ENCODE measurements at places on chromosomes 2 and 18. TPM values are rescaled to one million over a fixed set of nuclear protein-coding genes. Genes with fewer than 3 reads are reported as not detected.

DNA sequence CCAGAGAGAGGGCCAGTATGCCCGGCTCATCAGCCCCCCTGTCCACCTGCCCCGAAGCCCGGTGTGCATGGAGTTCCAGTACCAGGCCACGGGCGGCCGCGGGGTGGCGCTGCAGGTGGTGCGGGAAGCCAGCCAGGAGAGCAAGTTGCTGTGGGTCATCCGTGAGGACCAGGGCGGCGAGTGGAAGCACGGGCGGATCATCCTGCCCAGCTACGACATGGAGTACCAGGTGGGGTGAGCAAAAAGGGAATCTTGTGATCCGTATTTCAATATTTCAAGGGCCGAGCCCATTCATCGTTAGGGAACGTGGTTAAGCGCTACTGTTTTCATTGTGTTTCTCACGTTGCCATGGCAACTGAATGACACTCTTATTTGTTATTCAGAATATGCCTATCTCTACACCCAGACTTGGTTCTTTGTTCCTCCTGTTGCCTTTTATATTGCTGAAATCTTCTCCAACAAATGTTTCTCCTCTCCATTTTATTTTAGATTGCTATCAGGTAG lies 81.5 kb downstream of the NRP2 start:
- no peak for DNase-seq

DNA sequence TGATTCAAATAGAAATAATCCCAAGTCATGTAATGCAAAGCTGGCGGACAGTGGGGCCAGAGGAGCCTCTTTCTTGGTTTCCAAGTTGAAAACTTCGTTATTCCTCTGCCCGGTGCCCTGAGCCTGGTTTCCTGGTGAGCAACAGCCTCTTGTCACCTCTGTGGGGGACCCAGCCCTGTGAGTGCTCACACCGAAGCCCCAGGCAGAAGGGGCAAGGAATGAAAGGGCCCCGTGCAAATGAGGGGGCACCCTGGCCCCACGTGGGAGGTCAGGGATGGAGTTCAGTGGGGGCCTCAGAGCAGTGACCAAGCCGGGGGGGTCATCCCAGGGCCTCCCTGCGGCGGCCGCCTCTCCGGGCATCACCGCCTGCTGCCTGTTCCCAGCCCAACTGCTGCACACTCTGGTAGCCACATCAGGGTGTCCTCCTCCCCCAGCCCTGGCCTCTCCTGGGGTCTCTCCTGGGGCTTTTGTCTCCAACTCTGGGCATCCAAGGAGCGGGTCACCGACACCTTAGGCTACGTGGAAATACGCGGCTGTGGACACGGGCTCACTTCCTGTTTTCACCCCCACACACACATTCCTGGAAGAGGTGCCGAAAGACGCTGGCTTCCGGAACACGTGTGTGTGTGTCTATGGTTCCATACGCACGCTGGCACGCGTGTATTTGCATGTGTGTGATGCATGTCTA lies 64.5 kb downstream of the TWIST2 start:
- DNase-seq = no peak

Gene NGEF
- polyA plus RNA-seq = 0.56 TPM

- DNase-seq = no peak
Measured at GRCh38 chr2:54148391-54148790, 33.0 kb downstream of the ACYP2 start.

DNA sequence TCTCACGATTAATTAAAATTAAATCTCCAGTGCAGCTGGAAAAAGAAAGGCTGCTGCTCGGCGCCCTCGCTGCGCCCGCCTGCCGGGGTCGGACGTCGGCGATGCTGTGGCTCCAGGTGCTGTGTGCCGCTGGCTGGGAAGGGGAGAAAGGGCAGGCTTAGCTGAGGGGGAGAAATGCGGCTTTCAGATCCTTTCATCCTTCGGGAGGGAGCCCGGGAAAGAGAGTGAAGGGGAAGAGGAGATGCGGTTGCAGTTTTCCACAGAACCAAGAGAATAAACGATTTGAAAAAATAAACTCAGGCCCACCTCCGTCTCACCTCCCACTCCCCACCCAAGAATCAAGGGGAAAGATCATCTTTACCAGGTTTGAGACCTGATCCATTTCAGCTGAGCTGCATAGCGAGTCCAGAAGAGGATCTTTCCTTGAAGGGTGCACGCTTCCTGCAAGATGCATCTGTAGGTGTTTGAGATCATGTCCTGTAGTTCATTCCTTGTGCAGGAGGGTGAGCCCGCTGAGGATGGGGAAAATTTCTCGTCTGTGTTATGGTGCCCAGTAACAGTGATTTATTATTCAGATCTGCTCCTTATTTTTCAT lies 495 bp downstream of the TMEM169 start:
- DNase-seq = no peak

- no peak for DNase-seq
Measured at GRCh38 chr2:241848761-241849615, 9.7 kb downstream of the PDCD1 start.

Gene PROM2
- 1.4 TPM for polyA plus RNA-seq

DNA sequence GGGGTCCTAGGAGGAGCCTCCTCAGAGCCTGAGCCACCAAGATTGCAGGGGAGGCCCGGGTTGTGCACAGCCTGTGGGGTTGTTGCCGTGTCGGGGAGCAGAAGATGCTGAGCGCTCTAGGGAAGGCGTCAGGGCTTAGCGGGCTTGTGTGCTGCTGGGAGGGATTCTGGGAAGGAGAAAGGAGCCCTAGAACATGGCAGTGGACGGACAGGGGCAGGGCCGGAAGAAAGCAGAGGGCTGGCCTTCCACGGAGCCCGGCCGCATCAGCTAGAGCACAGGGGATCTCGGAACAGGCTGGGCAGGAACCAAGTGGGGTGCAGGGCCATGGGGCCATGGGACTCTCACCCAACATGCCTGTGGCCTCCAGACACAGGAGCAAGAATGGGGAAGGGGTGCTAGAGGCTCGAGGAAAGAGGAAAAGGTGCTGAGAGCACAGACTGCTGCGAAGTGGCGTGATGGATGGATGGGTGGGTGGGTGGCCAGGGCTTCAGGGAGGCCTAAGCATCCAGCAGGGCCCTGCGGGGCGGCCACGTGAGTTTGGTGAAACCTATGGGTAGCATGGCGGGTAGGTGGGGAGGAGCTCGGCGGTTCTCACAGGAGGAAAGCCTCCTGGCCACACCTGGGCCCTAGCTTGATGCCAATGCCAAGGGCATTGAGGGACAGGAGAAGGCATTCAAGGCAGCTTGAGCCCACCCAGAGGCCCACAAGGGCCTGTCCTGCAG lies 35.8 kb downstream of the MTERF4 start:
- DNase-seq = no peak

Gene FTCDNL1
- 2.0 TPM for polyA plus RNA-seq

Gene AQP12A
- polyA plus RNA-seq = 0.74 TPM

Gene C2orf72
- 0.31 TPM for polyA plus RNA-seq

DNA sequence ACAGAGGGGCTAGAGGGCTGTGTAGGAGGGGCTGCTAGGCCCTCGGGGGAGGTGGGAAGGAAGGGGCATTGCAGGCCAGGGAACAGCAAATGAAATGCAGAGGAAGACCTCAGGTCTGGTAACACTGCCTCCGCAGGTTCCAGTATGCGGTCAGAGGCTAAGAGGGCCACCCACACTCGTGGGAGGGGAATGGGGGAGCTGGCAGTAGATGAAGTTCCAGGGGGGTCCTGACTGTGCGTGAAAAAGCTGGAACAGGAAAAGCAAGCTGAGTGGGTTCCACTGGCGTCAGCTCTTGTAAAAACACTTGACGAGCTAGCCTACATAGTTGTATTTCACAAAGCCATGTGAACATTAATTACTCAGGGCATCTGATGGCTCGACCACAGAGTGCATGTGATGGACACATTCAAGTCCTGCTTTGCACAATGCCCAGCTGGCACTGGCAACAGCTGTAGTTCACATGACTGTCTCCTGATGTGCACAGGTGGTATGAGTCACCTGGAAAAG lies 29.0 kb upstream of the PTPN4 start:
- no peak for DNase-seq

GRCh38 chr18:36187193-36187825 lies at the start of gene MOCOS:
MOCOS (plus strand) TSS chr18:36187497; CDS start chr18:36187540, 43 bp downstream.
- peak; percentile 57 for DNase-seq

GRCh38 chr2:78383576-78383975 lies 641.9 kb upstream of the REG3G start:
- DNase-seq = no peak

Gene CCDC74B
- polyA plus RNA-seq = 0.62 TPM

Gene DIPK1C
- 9.4 TPM for polyA plus RNA-seq

- no peak for DNase-seq
Measured at GRCh38 chr18:78975292-78975691, 4.3 kb upstream of the SALL3 start.

- DNase-seq = no peak
Measured at GRCh38 chr2:20484810-20485611, 38.1 kb downstream of the RHOB start.

- DNase-seq = no peak
Measured at GRCh38 chr2:128362889-128363228, 44.2 kb upstream of the HS6ST1 start.

Gene B3GNT7
- polyA plus RNA-seq = 0.68 TPM

Gene GPAT2
- polyA plus RNA-seq = 4.2 TPM

- no peak for DNase-seq
Measured at GRCh38 chr2:190458352-190459107, 50.4 kb downstream of the MFSD6 start.

Gene DQX1
- 0.25 TPM for polyA plus RNA-seq

GRCh38 chr2:44462934-44463849 lies 101.4 kb downstream of the CAMKMT start:
- DNase-seq = no peak

Gene RAB6C
- polyA plus RNA-seq = 0.48 TPM

Gene TLX2
- polyA plus RNA-seq = not detected

Gene PARD3B
- polyA plus RNA-seq = 10.3 TPM

DNA sequence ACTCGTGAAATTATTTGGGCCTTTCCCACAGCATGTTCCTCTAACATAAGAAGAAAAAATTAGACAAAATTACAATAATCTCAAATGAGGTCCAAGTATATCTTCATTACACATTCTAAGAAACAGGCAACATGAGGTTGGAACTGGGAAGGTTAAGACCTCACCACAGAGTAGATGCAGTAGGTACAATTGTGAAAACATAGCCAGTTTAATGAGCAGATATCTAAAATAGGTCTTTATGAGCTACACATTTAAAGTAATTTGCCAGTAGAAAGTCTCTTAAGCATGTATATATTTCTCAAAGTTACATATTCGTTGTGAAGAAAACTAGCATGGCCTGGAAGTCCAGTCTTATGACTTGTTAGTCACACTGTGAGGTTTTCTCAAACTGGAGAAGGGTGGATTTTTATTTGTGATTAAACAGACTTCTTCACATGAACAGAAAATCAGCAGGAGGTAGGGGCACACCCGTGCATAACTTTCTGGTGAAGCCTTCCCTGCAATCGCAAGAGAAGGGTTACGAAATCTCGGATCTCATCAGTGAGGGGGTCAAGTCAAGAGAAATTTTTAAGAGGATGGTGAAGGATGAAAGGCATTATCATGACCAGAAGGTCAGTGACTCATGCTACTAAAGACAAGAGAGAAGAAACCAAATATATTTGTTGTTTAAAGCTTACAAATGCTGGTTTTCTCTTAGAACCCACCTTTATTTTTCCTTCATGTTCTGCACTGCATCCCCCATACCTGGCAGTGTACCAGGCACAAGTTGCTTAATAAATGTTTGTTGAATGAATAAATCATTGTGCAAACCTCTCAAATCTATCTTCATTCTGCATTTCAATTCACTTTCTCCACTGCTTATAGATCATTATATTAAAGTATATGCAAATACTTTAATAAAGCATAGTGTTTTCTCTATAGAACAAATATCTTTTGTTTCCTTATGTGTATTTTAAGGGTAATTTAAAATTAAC lies 5.1 kb upstream of the RAB27B start:
- DNase-seq = no peak

DNA sequence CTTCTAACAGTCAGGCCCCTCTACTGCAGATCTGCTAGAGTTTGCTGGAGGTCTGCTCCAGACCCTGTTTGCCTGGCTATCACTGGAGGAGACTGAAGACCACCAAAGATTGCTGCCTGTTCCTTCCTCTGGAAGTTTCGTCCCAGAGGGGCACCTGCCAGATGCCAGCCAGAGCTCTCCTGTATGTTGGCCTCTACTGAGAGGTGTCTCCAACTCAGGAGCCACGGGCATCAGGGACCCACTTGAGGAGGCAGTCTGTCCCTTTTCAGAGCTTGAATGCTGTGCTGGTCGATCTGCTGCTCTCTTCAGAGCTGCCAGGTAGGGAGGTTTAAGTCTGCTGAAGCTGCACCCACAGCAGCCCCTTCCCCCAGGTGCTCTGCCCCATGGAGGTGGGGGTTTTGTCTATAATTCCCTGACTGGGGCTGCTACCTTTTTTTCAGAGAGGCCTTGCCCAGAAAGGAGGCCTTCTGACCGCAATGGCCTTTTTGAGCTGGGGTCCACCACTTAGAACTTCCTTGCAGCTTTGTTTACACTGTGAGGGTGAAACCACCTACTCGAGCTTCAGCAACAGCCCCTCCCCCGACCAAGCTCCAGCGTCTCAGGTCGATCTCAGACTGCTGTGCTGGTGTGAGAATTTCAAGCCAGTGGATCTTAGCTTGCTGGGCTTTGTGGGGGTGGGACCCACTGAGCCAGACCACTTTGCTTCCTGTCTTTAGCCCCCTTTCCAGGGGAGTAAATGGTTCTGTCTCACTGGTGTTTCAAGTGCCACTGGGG lies 566.0 kb downstream of the NR4A2 start:
- no peak for DNase-seq

GRCh38 chr2:107027205-107027604 lies 141.2 kb upstream of the ST6GAL2 start:
- DNase-seq = no peak

Gene DAPL1
- polyA plus RNA-seq = not detected

GRCh38 chr2:174059178-174059883 lies 94.2 kb upstream of the SP3 start:
- DNase-seq = no peak

DNA sequence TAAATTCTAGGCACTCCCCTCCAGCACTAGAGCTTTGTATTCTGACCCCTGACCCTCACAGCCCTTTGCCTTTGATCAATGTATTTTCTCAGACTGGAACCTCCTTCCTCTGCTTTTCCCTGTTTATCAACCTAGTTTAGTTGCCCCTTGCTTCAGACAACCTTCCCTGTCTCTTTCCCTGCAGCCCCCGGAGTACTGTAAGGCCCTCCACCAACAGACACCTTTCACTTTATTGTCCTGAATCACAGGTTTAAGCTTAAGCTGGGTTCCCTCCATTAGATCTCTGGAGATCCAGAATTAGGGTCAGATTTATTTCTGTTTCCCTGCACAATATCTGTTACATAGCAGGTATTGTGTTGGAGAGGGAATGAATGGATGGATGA lies 140.2 kb downstream of the DDX1 start:
- no peak for DNase-seq

Gene ASB18
- 14.5 TPM for polyA plus RNA-seq

DNA sequence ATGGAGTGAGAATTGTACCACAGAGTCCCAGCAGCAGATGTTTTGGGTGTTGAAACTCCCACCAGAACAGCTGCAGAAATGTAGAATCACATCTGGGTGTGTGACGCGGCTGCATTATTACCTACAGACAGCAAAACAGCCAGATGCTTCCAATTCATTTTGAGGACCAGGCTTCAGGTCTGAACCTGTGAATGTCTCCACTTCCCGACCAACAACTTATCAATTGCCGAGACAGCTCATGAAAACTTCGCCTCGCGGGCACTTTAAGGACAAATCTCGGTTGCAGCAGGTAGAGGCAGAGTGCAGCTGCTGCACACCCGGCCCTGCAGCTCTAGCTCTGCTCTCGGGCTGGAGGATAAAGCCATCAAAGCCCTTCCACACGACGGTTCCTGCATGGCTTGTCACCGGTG lies 202.0 kb downstream of the HRH4 start:
- DNase-seq = peak; percentile 62

Gene RAX
- not detected for polyA plus RNA-seq

- DNase-seq = no peak
Measured at GRCh38 chr2:36246320-36246990, 109.1 kb upstream of the CRIM1 start.

GRCh38 chr2:219638217-219638947 lies 11.0 kb downstream of the SLC4A3 start:
- no peak for DNase-seq

- DNase-seq = no peak
Measured at GRCh38 chr2:65343386-65343785, 89.0 kb downstream of the SPRED2 start.
